NCI-H774 (cell line): ENCODE measurements at places on chromosomes 6 and 20.
A peak's percentile ranks its signal among the peaks of the same experiment; 100 is the strongest.

DNA sequence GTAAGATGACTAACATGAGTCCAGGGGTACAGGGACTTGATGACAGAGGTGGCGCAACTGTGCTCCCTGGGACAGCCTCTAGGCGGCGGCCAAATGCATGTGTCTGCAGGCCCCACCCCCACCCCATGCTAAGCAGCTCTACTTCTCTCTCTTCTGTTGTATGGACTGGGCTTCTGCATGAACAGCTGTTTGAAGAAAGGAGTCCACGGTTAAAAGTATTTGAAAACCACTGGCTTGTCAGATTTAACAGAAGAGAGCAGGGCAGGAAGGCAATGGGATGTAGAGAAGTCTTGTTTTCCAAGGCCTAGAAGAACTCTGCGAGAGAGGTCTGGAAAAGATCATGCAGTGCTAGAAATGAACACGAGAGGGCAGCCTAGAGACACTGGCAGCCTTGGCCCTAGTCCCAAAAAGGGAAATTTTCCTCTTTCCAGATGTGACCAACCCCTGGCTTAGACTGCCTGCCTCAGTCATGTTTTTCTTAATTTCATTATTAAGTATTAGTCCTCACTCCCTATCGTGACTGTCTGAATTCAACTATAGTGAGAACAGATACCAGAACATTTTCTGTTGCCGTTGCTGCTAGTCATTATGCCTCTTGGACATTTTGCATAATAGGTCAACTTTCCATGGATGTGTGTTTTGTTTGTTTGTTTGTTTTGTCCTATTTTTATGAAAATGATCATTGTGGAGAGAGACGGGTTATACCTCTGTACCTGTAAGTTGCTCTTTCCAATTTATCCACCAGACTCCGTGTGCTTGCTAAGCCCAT lies 265.0 kb downstream of the ADGRG6 start:
- DNase-seq: peak; percentile 8

GRCh38 chr6:131003488-131004386 lies 59.3 kb downstream of the EPB41L2 start:
- DNase-seq: no peak

- DNase-seq: no peak
Observed at GRCh38 chr20:41124451-41125094, 12.8 kb upstream of the PLCG1 start.

GRCh38 chr20:34061695-34062094 lies 50.3 kb downstream of the EIF2S2 start:
- DNase-seq: no peak

- no peak for DNase-seq
Observed at GRCh38 chr6:42179945-42180313, 6.8 kb downstream of the GUCA1A start.

DNA sequence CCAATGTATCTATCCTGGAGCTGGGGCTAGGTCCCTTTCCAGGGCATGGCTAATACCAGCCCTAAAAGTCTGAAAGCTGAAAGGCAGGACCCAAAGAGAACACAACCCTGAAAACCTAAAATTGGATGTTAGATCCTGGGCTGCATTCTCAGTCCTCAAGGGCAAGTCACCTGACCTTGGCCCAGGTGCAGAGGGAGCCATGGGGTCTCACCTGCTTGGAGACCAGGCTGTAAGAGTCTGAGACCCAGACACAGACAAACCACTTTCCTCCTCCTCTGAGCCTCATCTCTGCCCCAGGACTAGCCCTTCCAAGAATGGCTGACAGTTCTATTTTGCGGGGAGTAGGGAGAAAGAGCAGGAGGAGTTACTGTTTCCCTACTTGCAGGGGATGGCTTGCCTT lies 60.0 kb downstream of the EFCAB8 start:
- no peak for DNase-seq

DNA sequence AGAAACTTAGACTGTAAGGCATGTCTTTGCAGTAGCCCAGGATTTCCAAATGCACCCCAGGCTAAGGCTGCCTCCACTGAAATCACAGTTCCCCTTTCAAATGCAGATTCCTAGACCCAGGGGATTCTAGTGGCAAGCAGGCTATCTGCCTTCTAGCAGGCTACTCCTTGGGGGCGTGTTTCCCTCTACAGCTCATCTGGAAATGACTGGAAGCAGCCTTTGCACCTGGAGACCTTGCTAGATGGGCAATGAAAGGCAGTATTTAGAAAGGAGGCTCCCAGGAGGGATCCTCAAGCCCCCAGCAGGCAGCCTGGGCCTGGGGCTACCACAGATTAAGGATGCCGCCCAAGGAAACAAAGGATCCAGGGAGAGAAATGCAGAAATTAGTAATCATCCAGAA lies 26.0 kb upstream of the SYNDIG1 start:
- no peak for DNase-seq

DNA sequence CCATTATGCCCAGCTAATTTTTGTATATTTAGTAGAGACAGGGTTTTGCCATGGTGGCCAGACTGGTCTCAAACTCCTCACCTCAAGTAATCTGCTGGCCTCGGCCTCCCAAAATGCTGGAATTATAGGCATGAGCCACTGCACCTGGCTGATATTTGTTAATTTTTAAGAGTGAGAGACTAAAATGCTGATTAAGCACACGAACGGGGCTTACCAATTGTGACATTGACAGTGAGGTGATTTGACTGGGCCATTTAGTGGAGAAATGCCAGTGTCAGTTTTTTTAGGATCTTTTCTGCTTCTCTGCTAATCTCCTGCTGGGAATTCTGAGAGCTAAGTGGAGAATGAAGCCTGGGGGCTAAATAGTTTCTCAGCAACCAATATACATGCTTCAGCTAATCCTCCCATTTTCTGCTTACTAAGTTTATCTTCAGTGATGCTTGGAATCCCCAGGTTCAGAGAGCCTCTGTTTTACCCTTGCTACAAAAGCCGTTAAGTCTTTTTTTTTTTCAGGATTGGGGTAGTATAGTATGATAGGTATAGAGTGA lies 9.8 kb upstream of the DEFB123 start:
- no peak for DNase-seq

- DNase-seq: no peak
Observed at GRCh38 chr6:83378621-83379388, 52.0 kb downstream of the ME1 start.

DNA sequence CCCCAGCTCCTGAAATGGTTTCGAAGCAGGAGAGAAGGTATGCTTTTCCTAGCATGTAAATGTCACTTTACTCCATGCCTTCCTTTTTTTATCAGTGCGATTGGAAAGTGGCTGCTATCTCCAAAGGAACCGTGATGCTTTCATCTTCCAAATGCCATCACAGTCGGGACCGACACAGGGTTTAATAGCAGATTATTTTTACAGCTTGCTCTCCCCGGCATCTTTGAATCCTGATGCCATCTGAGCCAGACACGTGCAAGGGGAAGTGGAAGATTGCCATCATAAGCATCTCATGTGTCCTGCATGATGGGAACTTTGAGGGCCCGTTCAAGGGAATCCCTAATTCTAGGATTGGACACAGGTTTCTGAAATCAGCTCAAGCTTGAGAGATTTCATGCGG lies 253.4 kb upstream of the KCNG1 start:
- DNase-seq: no peak

DNA sequence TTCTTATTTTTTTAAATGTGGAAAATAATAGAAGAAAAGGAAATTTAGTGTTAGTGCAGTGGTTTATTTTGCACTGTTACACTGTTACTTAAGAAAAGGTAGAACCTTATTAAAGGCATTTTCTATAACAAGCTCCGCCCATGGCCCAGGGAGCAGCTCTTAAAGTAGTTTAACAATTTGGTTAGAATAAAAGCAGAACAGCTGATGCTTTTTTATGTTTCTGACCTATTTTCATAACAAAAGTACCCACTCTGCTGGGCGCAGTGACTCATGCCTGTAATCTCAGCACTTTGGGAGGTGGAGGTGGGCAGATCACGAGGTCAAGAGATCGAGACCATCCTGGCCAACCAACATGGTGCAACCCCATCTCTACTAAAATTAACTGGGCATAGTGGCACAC lies 32.6 kb downstream of the DSTN start:
- DNase-seq: no peak

DNA sequence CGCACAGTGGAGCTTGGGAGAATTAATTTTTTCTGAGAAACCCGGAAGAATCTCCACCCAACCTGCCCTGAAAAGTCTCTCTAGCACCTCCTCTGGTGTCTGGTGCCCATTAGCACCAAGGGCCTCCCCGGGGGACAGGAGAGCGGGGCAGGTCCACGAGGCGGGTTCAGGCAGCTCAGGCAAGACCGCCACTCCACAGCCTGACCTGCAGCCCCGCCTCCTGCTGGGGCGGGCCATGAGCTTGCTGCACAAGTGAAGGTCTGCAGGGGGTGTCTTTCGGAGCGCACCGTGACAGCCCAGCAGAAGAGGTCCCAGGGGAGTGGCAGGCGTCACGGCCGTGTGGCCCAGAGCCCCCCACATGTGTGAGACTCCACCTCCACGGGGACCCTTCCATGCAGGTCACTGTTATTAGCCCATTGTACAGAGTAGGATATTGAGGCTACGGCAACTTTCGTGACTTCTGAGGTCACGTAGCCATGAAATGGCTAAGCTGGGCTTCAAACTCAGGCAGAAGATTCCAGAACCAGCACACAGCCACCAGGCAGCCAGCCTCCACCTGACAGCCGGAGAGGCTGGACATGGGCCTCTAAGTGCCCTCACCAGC lies 63.9 kb upstream of the SLCO4A1 start:
- no peak for DNase-seq
